Glomerular endothelial cell (primary cell): ENCODE measurements at places on chromosomes 16 and 17. TPM values are rescaled to one million over a fixed set of nuclear protein-coding genes. Genes with fewer than 3 reads are reported as not detected.

- DNase-seq: no peak
Observed at GRCh38 chr17:33525186-33525585, 232.1 kb upstream of the ASIC2 start.

DNA sequence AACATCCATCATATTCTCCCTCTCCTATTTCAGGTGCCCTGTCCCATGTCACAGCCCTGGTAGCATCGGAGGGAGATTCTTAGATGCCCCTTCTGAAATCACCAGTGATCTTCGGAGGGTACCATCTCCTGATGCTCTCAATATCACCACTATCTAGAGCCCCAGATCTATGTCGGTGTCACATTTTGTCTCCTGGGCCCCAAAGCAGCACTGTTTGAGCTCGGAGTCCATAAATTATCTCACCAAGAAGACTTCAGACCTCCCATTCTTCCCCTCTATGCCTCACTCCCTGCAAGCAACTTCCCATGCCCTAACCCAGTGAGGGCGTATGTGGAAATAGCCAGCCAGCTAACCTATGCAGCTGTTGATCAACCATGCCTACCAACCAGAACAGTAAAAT is 51.5 kb upstream of the NLK start:
- no peak for DNase-seq

GRCh38 chr17:43465049-43465448 is 18.7 kb upstream of the DHX8 start:
- no peak for DNase-seq

GRCh38 chr17:30000001-30000754 is 58.7 kb downstream of the EFCAB5 start:
- no peak for DNase-seq

PERCC1 gene
- total RNA-seq: not detected in 2 replicates

AP1G1 gene
- 51.9 and 75.7 TPM in 2 replicates for total RNA-seq

DNA sequence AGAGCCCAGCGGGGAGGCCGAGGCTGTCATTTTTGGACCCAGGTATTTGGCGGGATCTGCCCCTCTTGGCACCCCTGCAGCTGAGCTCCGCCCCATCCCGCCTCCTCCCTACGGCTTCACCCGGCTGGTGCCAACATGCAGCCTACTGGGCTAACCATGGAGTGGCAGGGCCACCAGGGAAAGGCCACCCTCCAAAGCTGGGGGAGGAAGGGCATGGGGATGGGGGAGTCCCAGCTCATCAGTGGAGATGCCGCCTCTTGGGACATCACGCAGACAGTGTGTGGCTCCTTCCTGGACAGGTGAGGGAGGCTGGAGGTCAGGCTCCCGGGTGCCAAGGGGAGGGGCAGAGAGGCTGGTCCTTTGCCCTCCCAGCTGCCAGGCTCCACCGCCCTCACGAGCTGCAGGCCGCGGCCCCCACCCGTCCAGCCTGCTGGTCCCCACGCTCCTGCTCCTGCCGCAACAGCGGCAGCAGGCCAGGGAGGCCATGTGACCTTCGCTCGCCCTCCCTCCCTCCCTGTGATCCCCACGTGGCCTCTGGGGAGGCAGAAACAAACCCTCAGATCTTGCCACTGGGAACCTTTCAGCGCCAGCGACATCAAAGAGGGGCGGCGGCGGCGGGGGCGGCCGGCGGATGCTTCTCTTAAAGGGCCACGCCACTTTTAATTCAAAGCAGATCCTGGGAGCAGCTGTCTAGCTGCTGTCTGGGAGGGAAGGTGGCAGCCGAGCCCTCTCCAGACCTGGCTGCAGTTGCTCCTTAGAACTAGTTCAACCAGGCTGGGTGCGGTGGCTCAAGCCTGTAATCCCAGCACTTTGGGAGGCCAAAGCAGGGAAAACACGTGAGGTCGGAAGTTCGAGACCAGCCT is 6.8 kb upstream of the NOTUM start:
- no peak for DNase-seq

DNA sequence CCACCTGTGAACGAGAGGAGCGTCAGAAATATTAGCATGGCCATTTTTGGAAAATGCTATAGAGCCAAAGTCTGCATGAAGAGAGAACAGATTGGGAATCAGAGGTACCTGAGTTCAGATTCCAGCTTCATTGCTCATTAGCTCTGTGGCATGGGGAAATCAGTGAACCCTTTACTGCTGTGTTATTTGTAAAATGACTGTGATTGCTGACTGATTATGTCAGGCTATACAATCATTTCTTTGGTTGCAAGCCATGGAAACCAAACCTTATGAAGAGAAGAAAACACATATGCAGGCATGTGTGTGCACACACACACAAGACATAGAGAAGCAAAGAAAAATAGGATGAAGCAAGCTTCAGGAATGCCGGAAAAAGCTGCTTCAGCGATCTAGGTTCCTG is 101.4 kb upstream of the HSBP1 start:
- no peak for DNase-seq

DNA sequence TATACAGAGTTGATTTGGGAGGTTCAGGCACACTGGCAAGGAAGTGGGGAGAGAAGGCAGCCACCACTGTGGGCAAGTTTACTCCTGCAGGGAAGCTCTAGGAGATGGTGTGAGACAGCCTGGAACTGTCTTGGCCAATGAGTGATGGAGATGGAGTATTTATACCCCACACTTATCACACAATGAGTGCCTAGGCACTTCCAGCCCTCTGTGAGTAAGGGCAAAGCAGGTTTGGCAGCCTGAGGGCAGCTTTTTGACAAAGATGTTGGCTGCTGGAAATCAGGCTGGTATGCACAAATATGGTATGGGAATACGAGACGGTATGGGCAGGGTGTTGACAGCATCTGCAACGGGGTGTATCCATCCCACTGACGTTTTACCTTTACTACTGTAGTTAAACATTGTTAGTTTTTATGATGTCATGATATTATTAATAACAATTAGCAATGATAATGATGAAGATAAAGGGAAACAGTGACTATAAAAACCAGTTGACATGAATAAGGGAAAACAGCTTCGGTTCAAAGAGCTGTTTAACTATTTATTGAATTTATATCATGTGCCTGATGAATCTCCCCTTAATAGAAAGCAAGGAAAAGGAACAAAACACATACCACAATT is 149.9 kb downstream of the CDK5R1 start:
- DNase-seq: no peak

DNA sequence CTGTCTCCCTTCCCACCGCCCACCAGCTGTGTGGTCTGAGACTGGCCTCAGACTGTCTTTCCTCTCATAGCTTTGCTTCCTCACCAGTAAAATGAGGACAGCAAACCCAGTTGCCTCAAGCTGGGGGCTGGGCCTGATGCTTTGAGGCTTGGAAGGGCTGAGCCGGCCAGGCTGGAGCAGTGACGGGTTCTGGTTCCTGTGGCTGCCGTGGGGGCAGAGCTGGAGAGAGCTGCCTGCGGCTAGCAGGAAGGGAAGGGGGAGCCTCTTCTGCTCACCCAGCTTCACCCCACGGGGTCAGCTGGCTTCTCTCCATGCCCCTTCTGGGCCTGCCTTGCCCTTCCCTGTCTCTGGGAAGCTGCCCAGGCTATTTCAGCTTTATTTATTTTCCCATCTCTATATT is 23.7 kb downstream of the LASP1 start:
- DNase-seq: no peak

- DNase-seq: no peak
Observed at GRCh38 chr16:83715217-83715920, 92.4 kb upstream of the HSBP1 start.

DNA sequence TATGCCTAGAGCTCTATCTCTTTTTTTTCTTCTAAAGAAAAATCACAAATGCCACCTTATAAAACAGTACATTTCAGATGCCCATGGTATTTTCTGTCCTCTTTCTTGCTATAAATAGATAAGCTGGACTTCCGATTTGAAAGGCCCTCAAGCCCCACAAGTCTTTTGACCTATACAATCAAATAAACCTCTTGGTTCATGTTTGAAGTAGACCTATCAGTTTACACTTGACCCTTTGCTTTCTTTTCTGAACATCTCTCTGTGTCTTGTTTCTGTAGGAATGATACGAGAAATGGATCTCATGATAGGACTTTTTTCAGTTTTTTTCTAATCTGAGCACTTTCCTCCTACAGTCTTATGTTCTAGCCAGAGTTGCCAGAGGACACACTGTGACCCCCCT is 327.2 kb downstream of the SOX9 start:
- DNase-seq: no peak

- no peak for DNase-seq
Observed at GRCh38 chr16:21302898-21303528, 24.9 kb upstream of the CRYM start.

- DNase-seq: no peak
Observed at GRCh38 chr17:28363776-28364650, 986 bp downstream of the SEBOX start.

- no peak for DNase-seq
Observed at GRCh38 chr17:41223821-41224220, 2.6 kb upstream of the KRTAP9-2 start.

- no peak for DNase-seq
Observed at GRCh38 chr17:40553694-40554534, 11.4 kb downstream of the CCR7 start.

DNA sequence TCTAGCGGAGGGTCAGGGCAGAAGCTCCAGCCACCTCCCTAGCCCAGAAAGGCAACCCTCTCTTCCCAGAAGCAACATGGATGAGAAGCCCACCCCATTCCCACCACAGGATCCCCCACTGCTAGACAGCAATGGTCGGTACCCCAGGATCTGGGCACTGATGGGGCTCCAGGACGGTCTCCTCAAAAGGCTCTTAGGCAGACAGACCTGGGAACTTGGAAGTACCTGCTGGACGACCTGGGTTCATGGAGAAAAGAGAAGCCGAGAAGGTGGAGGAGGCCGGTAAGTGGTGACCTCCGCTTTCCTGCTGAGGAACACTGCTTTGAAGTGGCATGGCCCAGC is 96.6 kb downstream of the TBC1D16 start:
- no peak for DNase-seq

GRCh38 chr16:86917471-86918365 is 339.4 kb downstream of the FOXL1 start:
- no peak for DNase-seq

GRCh38 chr16:5143761-5144620 is 46.4 kb upstream of the EEF2KMT start:
- DNase-seq: no peak

DNA sequence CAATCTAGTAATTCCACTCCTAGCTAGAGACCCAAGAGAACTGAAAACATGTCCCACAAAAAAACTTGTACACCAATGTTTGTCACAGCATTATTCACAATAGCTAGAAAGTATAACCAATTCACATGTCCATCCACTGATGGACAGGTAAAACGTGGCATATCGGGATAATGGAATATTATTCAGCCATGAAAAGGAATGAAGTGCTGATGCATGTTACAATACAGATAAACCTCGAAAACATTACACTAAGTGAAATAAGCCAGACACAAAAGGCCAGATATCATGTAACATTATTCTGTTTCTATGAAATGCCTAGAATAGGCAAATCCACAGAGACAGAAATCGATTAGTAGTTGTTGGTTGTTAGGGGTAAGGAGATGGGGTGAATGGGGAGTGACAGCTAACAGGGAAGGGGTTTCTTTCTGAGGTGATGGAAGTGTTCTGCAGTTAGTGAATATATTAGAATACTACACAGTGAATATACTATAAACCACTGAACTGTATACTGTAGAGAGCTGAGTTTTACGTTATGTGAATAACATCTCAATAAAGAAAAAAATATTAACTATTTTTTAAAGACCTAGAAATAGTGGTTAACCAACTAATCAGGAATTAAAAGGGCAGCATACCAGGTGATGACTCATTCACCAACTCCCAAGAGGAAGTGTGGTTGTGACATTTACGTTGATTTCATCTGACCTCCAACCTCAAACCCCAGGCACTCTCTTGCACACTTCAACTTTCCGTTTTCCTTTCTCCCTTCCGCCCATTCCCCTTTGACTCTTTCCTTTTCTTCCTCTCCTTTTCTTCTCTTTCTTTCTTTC is 48.6 kb downstream of the GAS7 start:
- no peak for DNase-seq

- no peak for DNase-seq
Observed at GRCh38 chr16:85041219-85042166, 13.9 kb downstream of the KIAA0513 start.

RIPOR1 gene
- 132 and 181 TPM in 2 replicates for total RNA-seq

DNA sequence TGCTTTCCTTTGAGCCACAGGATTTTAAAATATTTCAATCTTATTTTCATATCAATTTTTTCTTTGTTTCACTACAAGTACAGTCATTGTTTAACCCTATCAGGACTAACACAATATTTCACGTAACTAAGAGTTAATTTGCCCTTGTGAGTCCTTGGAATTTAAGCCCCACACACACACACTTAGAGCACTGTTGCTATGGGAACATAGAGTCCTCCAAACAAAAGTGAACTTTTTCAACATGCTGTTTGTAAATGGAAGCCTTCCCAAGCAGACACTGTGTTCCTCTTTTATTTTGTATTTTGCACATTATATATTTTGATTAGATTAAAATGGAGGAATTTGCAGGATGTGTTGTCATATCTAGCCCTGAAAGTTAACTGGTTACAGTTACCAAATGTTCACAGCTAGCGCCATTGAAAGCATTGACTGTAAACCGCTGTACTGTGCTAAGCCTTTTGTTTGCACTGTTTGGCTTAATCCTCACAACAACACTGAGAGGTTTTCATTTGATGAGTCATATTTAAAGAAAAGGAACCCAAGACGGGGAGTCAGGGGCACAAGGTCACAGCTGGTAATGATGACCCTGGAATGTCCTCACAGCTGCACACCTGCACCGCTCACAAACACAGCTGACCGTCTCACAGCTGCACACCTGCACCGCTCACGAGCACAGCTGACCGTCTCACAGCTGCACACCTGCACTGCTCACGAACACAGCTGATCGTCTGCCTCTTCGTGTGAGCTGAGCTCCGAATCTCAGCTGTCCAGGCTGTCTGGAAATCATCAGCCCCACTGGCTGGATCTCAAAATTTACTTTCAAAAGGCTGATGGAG is 6.3 kb downstream of the HSBP1 start:
- DNase-seq: no peak

WNK4 gene
- total RNA-seq: 8.8 and 10.4 TPM in 2 replicates

DNA sequence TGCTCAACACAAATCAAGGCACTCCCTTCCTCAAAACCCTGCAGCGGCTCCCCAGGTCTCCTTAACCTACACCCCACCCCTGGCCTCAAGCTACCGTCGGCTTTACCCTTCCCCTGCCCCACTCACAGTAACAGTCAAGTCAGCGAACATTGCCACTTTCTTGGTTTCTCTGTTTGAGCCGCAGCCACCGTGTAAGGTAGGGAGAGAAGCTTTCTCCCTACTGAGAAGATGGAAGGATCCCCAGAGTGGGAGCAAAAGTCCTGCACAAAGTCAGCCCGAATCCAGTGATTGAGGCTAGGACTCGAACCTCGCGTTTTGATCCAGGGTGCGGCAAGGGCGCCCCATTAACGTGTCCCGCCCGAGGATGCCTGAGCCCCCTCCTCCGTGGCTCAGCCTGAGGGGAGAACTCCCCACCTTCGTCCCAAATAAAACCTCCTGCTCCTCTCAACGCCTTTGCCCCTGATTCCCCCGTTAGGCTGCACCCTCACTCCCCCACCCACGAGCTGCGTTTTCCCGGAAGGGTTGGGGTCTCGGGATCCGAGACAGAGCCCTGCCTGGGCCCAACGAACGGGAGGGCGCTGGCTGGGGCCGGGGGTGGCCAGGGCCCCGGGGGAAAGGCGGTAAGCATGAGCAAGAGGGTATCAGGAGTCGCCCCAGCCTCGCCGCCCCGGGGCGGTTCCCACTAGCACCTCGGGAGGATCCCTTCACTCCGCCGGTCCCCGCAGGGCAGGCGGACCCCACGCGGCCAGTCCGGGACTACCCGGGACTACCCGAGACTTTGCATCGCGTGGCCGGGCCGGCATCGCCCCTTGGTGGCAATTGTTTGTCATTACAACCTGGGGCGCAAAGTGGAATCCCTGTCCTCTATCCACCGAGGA is 9.9 kb upstream of the NAGS start:
- DNase-seq: no peak
